ENCODE measurements at places on chromosomes 2 and 18.

GRCh38 chr2:120269076-120269744 lies 16.6 kb downstream of the RALB start:
- DNase-seq: no peak

DNA sequence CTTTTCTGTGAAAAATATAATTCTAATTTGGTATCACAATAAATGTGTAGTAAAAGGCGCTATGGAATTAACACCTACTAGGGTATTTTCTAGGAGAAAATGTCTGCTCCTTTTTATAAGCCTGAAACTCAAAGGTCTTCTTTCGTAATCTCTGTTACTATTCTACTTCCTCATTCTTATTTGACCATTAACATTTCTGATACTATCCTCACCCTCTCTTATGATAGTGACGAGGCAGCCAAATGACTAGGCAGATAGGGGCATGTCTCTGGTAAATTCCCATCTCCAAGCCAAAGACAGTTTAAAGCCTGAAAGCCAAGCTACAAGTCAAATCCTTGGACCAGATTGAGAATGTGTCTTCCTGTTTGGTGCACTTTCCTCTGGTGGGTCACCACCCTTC lies 251.7 kb downstream of the LRRTM4 start:
- DNase-seq: no peak

DNA sequence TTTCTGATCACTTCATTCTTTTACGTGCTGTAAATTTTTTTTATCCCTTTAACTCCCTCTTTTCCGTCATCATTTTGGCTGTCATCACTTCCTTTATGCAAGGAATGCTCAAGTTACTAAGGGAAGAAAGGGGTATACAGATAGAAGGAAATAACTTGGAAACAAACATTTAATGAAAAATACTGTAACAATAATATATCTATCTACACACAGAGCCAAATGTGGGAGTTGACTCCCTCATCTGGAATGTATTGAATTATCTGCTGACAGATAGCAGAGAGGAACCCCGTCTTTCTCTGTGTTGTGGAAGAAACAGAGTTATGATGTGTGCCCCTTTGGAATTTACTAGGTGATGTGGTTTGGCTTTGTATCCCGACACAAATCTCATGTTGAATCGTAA lies 182.5 kb upstream of the NXPH2 start:
- DNase-seq: no peak

- no peak for DNase-seq
Observed at GRCh38 chr2:228675091-228675490, 493.6 kb upstream of the SPHKAP start.

DNA sequence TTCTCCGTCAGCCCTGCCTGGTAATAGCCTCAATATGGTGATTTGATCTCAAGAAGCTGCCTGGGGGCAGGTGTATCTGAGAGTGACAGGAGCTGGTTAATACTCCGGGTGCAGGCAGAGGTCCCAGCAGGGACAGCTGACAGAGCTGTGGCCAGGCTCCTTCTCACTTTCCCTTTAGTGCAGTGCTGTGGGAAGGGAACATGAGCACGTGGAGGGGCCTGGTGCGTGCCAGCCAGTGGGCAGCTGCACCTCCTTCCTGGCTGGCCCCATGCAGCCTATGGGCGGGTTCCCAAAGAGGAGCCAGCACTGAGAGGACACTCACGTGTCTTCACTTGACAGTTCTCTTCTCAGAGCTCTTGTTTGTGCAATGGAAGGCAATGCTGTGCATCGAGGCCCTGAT lies 9.1 kb downstream of the CNNM4 start:
- no peak for DNase-seq
